ENCODE measurements at places on chromosomes 11 and 22. TPM values are rescaled to one million over a fixed set of nuclear protein-coding genes. Genes with fewer than 3 reads are reported as not detected.

GRCh38 chr11:118910309-118911112 lies 15.2 kb downstream of the BCL9L start:
- H3K27me3 ChIP-seq = no peaks in the 10 kb centered on the region
- DNase-seq = no peak
- H3K36me3 ChIP-seq = peaks cover 19% of the 10 kb centered on the region
- peak overlapping the region; percentile 42 for H3K27ac ChIP-seq

- no peak for DNase-seq
- no peak overlapping the region for H3K27ac ChIP-seq
- no peaks in the 10 kb centered on the region for H3K36me3 ChIP-seq
- H3K27me3 ChIP-seq = no peaks in the 10 kb centered on the region
- no peak overlapping the region for H3K4me3 ChIP-seq
These were observed 40.4 kb downstream of the GAB4 start for GRCh38 chr22:16967453-16968217.

- H3K36me3 ChIP-seq = peaks cover 22% of the 10 kb centered on the region
- no peaks in the 10 kb centered on the region for H3K27me3 ChIP-seq
- peak overlapping the region; percentile 76 for H3K27ac ChIP-seq
These were observed 8.3 kb downstream of the TBC1D22A start for GRCh38 chr22:46770726-46771125.

GRCh38 chr11:111502611-111503010 lies 9.6 kb downstream of the BTG4 start:
- H3K27me3 ChIP-seq = peaks cover 61% of the 10 kb centered on the region
- no peaks in the 10 kb centered on the region for H3K4me1 ChIP-seq
- no peak for DNase-seq
- no peak overlapping the region for H3K4me3 ChIP-seq
- no peak overlapping the region for H3K27ac ChIP-seq
- H3K36me3 ChIP-seq = no peaks in the 10 kb centered on the region

DNA sequence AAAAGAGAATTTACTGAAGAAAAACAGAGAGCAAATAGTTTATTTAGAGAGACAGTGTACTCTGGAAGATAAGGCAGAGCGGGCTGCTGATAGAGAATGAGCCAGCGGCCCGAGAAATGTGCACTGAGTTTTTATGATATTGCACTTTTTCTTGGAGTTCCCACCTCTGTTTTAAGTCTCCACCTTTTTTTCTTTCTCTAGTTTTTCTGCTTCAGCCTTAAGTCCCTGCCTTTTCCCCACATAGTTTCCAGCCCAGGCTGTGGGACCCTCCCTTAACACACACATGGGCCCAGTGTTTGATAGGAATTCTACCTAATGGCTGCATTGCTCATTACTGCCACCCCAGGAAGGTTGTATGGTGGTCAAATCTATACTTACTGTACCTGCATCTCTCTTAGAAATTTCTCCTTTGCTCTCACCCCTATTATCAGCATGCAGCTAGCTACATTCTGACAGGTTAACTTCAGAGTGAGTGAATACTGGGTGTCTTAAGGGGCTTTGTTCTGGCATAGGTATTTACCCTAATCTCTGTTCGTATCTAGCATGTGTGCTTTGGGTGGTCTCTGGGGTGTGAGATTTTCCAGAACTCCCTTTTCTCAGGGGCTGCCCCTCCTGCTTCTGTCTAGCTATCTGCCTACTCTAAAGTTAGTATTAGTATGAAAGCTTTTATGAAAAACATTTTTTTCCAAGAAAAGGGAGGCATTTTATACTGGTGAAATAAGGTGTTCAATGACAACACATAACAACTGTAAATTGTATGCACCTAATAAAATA lies 127.3 kb upstream of the TOP3B start:
- H3K27ac ChIP-seq = no peak overlapping the region
- H3K27me3 ChIP-seq = peaks cover 15% of the 10 kb centered on the region
- no peaks in the 10 kb centered on the region for H3K36me3 ChIP-seq
- H3K4me1 ChIP-seq = peaks cover 17% of the 10 kb centered on the region

The CDC42EP1 gene
- 1.1 TPM for total RNA-seq

The PRRG4 gene
- total RNA-seq = 1.1 TPM

DNA sequence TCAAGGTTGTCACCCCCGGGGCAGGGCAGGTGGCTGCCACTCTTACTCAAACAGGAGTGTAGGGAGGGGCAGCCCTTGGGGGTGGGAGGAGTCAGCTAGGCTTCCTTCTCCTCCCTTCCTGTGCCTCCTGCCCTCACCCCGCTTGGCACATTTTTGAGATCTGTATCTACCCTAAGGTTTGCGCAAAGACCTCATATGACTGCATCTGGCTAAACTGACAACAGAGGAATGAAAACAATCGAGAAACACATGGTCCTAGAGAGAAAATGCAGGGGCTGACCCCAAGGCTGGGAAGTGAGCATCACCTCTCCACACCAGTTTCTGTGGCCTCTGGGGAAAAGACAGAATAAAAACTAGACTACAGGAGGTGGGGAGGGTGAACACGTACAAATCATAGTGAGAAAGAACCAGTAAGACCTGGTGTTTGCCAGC lies 28.1 kb downstream of the IGSF9B start:
- DNase-seq = peak; percentile 71
- H3K27ac ChIP-seq = peak overlapping the region; percentile 98
- H3K4me3 ChIP-seq = peak overlapping the region; percentile 27
- H3K27me3 ChIP-seq = no peaks in the 10 kb centered on the region

The PRSS23 gene
- 5.4 TPM for total RNA-seq

DNA sequence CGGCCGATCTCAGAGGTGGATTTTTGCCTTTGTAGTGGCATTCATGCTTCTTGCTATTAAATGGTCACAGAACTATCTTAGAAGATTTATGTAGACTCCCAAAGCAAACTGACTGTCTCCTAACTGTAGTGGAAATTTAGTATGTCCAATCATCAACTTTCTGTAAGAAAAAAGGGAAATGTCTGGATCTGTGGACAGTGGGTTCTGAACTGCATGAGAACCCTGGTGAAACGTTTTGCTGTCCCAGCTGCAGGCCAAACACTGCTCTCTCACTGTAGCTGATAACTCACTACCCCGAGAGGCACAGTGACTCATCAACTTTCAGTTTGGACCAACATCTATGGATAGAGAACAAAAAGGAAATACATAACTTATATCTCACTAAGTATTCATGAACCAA lies 387.1 kb downstream of the SOX6 start:
- H3K27ac ChIP-seq = no peak overlapping the region
- H3K4me1 ChIP-seq = peaks cover 5% of the 10 kb centered on the region
- no peak for DNase-seq
- no peaks in the 10 kb centered on the region for H3K36me3 ChIP-seq
- H3K4me3 ChIP-seq = no peak overlapping the region

- H3K36me3 ChIP-seq = no peaks in the 10 kb centered on the region
- peaks cover 3% of the 10 kb centered on the region for H3K27me3 ChIP-seq
- H3K4me3 ChIP-seq = no peak overlapping the region
- no peak overlapping the region for H3K27ac ChIP-seq
- DNase-seq = no peak
These were observed 17.2 kb downstream of the LINC01488 start for GRCh38 chr11:69498614-69499175.

- no peaks in the 10 kb centered on the region for H3K4me1 ChIP-seq
- no peaks in the 10 kb centered on the region for H3K36me3 ChIP-seq
- no peak overlapping the region for H3K4me3 ChIP-seq
- DNase-seq = no peak
- no peak overlapping the region for H3K27ac ChIP-seq
These were observed 1450.5 kb downstream of the BRD1 start for GRCh38 chr22:48376936-48377712.

- H3K36me3 ChIP-seq = no peaks in the 10 kb centered on the region
- no peaks in the 10 kb centered on the region for H3K4me1 ChIP-seq
- no peak overlapping the region for H3K4me3 ChIP-seq
- H3K27me3 ChIP-seq = peaks cover 4% of the 10 kb centered on the region
These were observed 45.1 kb downstream of the TSPAN18 start for GRCh38 chr11:44771841-44772240.

- H3K4me3 ChIP-seq = no peak overlapping the region
- no peak for DNase-seq
- H3K36me3 ChIP-seq = no peaks in the 10 kb centered on the region
- H3K27ac ChIP-seq = no peak overlapping the region
- no peaks in the 10 kb centered on the region for H3K4me1 ChIP-seq
These were observed 151.5 kb downstream of the AASDHPPT start for GRCh38 chr11:106228996-106229395.

- no peaks in the 10 kb centered on the region for H3K27me3 ChIP-seq
- DNase-seq = no peak
- H3K36me3 ChIP-seq = no peaks in the 10 kb centered on the region
- H3K4me3 ChIP-seq = no peak within 1 kb of the TSS
- H3K27ac ChIP-seq = no peak within 1 kb of the TSS
- H3K4me1 ChIP-seq = no peaks in the 10 kb centered on the region
These were observed at the start of gene OR5D14 for GRCh38 chr11:55795256-55795655. OR5D14 (plus strand) TSS chr11:55795556; CDS start chr11:55795556, 0 bp downstream.

GRCh38 chr11:127789927-127790326 lies 789.4 kb upstream of the KIRREL3 start:
- no peaks in the 10 kb centered on the region for H3K4me1 ChIP-seq
- H3K27me3 ChIP-seq = no peaks in the 10 kb centered on the region
- H3K4me3 ChIP-seq = no peak overlapping the region
- H3K36me3 ChIP-seq = no peaks in the 10 kb centered on the region
- no peak overlapping the region for H3K27ac ChIP-seq

GRCh38 chr11:15629690-15630321 lies 515.1 kb downstream of the INSC start:
- no peak overlapping the region for H3K27ac ChIP-seq
- H3K4me3 ChIP-seq = no peak overlapping the region
- DNase-seq = no peak
- H3K4me1 ChIP-seq = no peaks in the 10 kb centered on the region
- no peaks in the 10 kb centered on the region for H3K36me3 ChIP-seq

All from activated T-helper 2 cell treated with anti-CD3 and anti-CD28 coated beads, Interferon-gamma antibody, Interleukin-2, Interleukin-4, amounts not matched to agents 10 μg/mL and 5 μg/mL and 100 μg/mL, durations not matched to agents 14 hours and 24 hours and 36 hours (primary cell).